Activated CD4-positive, alpha-beta T cell treated with anti-CD3 and anti-CD28 coated beads for 36 hours (primary cell): ENCODE measurements at places on chromosomes 12 and 14.

GRCh38 chr14:68394764-68395143 lies 398.1 kb downstream of the ZFP36L1 start:
- DNase-seq = no peak

DNA sequence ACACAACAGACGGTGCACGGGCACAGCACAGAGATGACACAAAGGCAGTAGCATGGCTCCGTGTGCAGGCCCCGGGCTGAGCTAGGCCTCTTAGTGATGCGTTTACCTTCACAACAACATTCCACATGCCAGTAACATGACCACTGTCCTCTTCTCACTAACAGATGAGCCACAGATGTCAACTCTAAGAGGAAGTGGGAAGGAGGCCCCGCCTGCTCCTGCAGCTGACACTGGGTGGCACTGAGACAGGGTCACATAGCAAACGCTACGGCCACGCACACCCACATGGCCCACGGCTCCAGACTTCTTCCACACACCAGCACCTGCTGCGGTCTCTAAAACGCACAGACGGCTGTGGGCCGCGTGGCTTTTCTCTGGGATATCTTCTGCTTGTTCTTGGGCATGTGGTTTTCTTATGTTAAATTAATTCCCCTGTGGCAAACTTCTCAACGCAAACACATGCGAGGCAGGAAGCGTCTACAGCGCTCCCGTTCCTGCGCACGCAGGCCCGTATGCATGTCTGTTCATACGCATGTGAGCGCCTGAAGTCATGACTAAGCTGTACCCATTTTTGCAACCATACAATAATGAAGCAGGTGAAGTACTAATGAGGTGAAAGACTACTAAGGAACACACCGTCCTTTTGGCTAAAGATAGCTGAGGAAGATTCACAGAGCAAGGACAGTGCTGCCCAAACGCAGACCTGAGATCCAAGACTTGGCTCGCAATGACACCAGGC lies 26.8 kb downstream of the AMN start:
- DNase-seq = peak; percentile 60

DNA sequence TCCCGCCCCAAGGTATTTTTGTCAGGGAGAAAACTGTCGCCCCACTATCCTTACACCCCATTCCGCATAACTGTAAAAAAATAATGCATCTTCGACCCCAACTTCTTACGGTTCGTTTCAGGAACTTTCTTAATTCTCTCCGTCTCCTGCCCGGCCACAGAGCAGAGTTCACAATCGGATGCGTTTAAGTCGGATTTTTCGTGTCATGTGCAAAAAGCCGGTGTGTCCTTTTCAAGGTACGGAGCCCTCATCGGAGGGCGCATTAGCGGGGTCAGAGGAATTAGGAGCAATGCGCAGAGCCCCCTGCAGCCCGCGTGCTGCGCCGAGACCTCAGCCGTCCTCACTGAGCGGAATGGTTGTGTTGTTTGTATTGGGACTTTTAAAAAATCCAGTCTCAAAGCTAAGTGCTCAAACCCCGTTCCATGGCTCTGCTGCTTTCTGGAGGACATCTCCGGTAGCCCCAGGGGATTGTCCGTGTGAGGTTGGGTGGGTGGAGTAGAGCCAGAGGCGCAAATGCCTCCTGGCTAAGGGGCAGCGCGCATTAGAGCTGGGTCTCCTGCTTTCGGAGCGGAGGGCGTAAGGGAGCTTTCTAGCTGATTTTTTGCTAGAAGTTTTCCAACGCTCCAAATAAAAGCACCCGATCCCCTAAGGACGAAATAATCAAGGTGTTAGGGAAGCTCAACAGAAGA lies 3.9 kb upstream of the GSC start:
- DNase-seq = no peak

DNA sequence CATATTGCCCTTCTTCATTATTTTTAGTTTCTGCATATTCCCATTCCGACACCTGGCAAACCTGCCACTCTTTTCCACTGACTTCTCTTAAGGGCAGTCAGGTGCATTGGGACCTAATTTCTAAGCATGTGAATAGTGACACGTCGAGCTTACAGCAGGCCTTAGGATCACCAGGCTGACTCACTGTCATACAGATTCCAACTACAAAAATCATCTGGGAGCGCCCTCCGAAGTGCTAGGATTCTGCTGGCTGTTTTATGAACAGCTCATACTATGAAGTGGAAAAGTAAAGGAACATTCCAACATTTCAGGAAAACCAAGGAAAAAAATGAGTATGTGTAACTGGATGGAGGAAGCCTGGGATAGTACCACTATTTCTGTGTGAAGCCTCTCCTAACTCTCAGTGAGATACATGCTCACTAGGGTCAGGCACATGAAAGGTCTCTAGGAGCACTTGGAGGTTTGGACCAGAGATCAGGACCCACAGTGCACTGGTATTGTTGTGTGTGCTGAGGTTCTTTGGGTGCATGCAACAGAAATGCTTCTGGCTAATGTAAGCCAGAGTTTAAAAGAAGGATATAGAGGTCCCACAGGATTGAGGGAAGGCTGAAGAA lies 257.4 kb downstream of the ZFP36L1 start:
- no peak for DNase-seq

DNA sequence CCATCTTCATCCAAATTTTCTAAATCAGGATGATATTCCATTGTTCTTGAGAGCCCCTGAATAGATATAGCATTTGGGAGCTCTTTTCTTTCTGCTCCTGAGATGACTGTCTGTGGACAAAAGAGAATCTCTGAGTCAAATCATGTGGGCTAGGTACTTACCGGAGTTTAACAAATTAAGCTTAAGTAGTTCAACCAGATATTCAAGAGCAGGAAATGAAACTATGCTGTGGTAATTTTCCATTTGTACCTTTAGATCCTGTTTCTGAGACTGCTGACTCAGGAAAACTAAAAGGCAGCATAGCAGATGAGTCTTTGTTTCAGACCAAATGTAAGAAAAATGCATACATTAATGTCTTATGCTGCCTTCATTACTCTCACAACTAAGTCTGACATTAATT lies at the start of gene CLEC7A:
Gene CLEC7A, minus strand, starts transcription at position 158 of the 400 bp plus-strand sequence. Its CDS starts 117 bp downstream, at position 41.
- no peak for DNase-seq

GRCh38 chr12:38113991-38114390 lies 202.6 kb upstream of the ALG10B start:
- no peak for DNase-seq
